Activated naive CD8-positive, alpha-beta T cell treated with anti-CD3 and anti-CD28 coated beads, Interleukin-2, amount 10 ng/mL, durations not matched to agents 7 days and 5 days (primary cell): ENCODE measurements at places on chromosomes 2 and 18.

GRCh38 chr2:190467575-190468083 lies 59.5 kb downstream of the MFSD6 start:
- H3K27ac ChIP-seq = no peak overlapping the region
- no peak for DNase-seq
- H3K27me3 ChIP-seq = no peaks in the 10 kb centered on the region
- peaks cover 20% of the 10 kb centered on the region for H3K4me1 ChIP-seq
- H3K36me3 ChIP-seq = peaks cover 57% of the 10 kb centered on the region

DNA sequence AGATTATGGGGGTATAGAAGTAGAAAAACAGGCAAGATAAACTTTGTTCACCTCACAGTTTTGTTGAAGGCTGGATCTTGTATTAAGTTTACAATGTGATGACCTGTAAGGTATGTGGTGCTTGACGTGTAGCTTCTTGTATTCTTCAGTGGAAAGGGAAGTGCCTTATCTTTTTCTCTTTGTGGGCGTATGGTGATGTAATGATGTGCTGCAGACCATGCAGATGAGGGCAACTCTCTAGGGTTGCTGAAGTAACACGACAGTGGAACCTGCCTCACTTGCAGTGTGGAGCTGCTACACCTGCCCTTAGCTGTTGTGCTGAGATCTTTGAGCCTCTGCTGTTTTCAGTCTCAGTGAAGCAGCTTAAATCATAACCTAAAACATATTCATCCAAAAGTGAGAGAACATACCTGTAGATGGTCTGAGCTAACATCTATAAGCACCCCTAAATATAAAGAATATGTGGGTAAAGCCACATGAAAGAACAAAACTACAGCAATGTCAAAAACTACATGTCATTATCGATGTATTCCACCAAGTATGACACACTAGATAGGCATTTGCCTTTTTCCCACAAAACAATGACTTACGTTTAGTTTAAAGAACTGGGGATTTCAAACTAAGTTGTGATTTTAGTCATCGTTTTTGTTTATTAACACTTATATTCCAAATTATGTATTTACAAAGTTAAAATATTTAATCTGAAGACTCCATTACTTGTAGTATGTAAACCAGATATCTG lies 1144.1 kb downstream of the CNTNAP5 start:
- H3K36me3 ChIP-seq = no peaks in the 10 kb centered on the region
- no peak overlapping the region for H3K27ac ChIP-seq
- no peaks in the 10 kb centered on the region for H3K4me1 ChIP-seq
- no peak for DNase-seq

GRCh38 chr2:171406044-171406443 lies 27.7 kb downstream of the METTL8 start:
- H3K4me1 ChIP-seq = peaks cover 17% of the 10 kb centered on the region
- H3K4me3 ChIP-seq = no peak overlapping the region
- H3K27me3 ChIP-seq = no peaks in the 10 kb centered on the region
- peaks cover 32% of the 10 kb centered on the region for H3K36me3 ChIP-seq

DNA sequence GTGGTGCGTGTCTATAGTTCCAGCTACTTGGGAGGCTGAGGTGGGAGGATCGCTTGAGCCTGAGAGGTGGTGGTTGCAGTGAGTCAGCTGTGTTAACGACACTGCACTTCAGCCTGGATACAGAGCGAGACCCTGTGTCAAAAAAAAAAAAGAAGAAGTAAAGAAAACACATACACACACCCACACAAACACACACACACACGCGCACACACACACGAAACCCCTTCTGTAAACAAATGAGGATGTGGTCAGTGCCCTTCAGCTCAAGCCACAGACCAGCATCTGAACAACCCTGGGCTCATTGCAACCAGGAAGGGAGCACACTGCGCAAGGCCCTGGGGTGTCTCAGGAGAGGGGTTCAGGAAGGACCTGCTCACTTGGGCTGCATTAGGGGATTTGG lies 47.9 kb upstream of the KCNF1 start:
- peak overlapping the region; percentile 41 for H3K4me3 ChIP-seq
- H3K4me1 ChIP-seq = peaks cover 26% of the 10 kb centered on the region
- peaks cover 37% of the 10 kb centered on the region for H3K27me3 ChIP-seq
- H3K36me3 ChIP-seq = no peaks in the 10 kb centered on the region
- H3K27ac ChIP-seq = no peak overlapping the region
- DNase-seq = no peak

DNA sequence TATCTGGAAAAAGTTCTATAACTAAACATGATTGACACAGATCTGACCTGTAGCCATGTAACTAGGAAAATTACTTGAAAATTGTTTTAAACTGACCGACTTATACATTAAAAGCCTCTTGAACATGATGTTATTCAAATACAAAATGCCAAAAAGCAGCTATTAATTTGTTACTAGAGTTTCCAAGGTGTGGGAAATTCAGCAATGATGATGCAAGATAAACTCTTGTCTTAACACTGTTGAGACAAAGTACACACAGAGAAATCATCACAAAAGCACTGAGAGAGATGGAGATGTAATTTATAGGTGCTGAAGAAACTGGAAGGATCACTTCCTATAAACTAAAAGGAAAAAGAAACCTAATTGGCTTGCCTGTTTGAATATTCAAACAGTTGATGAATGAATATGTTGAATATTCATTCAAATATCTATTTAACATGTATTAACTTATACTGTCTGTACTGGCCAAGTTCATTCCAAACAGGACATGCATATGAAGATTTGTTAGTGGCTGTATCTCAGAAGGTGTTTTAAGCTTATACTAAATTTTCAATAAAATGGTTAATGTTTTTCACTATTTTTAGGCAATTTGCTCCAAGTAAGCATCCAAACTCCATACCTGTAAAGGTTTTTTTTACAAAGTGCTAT lies 34.6 kb upstream of the WDR75 start:
- H3K4me1 ChIP-seq = peaks cover 13% of the 10 kb centered on the region
- no peak overlapping the region for H3K4me3 ChIP-seq
- H3K27me3 ChIP-seq = no peaks in the 10 kb centered on the region
- no peak for DNase-seq
- H3K27ac ChIP-seq = no peak overlapping the region

- H3K27me3 ChIP-seq = no peaks in the 10 kb centered on the region
- no peak overlapping the region for H3K27ac ChIP-seq
- no peak for DNase-seq
- no peaks in the 10 kb centered on the region for H3K36me3 ChIP-seq
- H3K4me1 ChIP-seq = no peaks in the 10 kb centered on the region
Observed at GRCh38 chr2:214135966-214136365, 274.9 kb upstream of the VWC2L start.
